ENCODE measurements at places on chromosomes 5 and 9.
A peak's percentile ranks its signal among the peaks of the same experiment; 100 is the strongest.

DNA sequence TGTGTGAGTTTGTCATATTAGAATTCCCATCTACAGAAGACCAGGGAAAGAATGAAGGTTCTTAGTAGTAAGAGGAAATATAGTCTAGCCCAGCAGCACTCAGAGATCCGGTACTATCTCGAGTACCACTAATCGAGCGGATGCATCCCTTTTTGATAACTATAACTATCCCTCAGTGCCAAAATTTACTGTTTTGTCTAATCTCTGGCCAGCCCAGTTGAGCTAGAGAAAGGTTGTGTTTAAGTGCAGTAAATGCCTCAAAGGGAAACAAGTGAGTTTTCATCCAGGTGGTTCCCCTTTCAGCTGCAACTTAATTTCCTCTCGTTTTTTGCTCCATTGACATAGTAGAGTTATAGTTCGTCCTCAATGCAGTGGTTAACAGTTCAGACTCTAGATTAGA is 146.7 kb downstream of the GPBP1 start:
- no peak for DNase-seq

- no peak for DNase-seq
Observed at GRCh38 chr5:77230727-77231470, 20.4 kb downstream of the PDE8B start.

GRCh38 chr5:77463905-77464304 is 28.2 kb downstream of the WDR41 start:
- no peak for DNase-seq

GRCh38 chr9:132802121-132802795 is 75.8 kb downstream of the AK8 start:
- no peak for DNase-seq

DNA sequence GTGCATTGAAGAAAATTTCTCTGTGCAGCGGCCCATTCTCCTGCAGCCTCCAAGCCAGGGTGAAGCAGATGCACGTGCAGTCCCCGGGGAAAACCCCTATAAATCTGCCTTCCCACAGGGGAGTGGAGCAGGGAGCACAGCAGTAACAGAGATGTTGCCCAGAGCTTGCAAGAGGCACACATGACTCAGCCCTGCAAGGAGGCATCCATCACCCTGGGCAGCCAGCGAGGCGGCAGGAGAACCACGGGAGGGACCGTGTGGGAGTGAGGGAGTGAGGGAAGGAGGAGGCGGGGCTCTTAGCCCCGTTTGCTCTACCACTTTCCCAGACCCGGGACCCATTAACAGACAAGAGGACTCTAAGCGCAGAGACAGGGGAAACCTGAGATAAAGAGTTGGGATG is 96.2 kb upstream of the ARAP3 start:
- peak; percentile 36 for DNase-seq

GRCh38 chr5:175849153-175849552 is 22.2 kb upstream of the CPLX2 start:
- DNase-seq = no peak

- DNase-seq = no peak
Observed at GRCh38 chr9:37336150-37336549, 86.3 kb upstream of the GRHPR start.

- DNase-seq = no peak
Observed at GRCh38 chr9:116308076-116308475, 154.5 kb downstream of the PAPPA start.

GRCh38 chr9:97714435-97714834 is 17.3 kb upstream of the XPA start:
- no peak for DNase-seq

GRCh38 chr5:133121080-133121479 is 69.3 kb downstream of the HSPA4 start:
- DNase-seq = no peak

GRCh38 chr5:175257847-175258194 is 186.2 kb downstream of the DRD1 start:
- DNase-seq = no peak

- DNase-seq = no peak
Observed at GRCh38 chr5:147336876-147337275, 102.0 kb downstream of the STK32A start.

- no peak for DNase-seq
Observed at GRCh38 chr5:109805472-109805871, 115.7 kb downstream of the MAN2A1 start.

- DNase-seq = no peak
Observed at GRCh38 chr5:131563434-131564228, 71.4 kb downstream of the RAPGEF6 start.

DNA sequence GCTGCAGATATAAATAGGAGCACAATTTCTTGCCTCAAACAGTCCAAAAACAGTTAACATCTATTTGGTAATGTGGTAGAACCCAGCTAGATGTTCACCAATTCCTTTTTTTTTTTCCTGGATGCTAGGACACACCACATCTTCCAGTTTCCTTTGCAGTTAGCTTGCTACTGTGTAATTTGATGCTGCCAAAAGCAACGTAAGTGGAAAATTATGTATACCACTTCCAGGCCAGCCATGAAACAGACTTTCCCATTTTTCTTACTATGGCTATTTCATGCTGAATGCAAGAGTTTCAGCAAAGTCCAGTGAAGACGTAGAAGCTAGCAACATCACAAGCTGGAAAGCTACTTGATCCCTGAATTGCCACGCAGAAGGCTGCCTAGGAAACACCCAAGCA is 667.2 kb downstream of the TLE1 start:
- DNase-seq = peak; percentile 21

- DNase-seq = no peak
Observed at GRCh38 chr5:139049780-139050179, 148.4 kb downstream of the SIL1 start.

DNA sequence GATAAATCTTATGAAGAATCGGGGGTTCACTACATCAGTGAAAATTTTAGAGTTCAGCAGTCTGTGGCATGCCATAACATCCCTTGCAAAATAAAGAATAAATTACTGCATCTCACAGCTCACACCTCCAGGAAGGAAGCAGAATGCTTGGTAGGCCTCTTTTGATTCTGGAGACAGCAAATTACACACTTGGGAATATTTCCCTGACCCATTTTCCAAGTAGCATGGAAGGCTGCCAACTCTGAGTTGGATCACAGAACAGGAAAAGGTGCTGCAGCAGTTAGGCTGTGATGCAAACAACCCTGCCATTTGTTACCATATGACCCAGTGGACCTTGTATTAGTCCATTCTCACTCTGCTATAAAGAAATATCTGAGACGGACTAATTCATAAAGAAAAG is 293.5 kb downstream of the ASTN2 start:
- DNase-seq = peak; percentile 13

GRCh38 chr5:74957906-74958305 is 91.7 kb upstream of the FAM169A start:
- no peak for DNase-seq

GRCh38 chr5:176779537-176779936 is 30.8 kb upstream of the UNC5A start:
- no peak for DNase-seq

DNA sequence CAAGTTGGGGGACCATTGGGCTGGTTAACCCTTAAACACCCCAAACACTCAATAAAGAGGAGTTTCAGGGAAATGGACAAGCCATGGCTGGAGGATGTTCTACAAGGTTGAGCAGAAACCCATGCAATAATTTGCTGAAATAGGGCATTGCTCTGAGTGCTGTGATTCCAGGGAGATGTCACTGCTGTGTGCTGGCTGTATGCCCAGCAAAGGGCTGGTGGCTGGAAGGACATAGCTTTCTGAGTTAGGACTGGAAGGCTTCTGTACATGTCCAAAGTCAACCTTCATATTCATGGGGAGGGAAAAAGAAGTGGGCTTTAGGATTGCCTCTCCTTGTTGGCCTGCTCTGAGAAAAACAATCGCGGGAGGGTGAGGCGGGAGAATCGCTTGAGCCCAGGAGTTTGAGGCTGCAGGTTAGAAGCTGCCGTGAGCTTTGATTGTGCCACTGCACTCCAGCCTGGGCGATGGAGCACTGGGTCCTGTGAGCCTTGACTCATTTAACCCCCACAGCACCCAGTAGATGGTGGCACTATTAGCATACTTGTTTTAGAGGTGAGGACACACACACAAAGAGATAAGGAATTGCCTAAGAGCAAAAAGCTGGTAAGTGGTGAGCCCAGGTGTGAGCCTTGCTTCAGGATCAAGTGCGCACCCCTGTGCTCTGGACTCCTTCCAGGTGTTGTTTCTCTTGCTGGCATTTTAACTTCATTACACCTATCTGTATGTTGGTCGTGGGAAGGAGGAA is 20.4 kb downstream of the IL12B start:
- DNase-seq = no peak

DNA sequence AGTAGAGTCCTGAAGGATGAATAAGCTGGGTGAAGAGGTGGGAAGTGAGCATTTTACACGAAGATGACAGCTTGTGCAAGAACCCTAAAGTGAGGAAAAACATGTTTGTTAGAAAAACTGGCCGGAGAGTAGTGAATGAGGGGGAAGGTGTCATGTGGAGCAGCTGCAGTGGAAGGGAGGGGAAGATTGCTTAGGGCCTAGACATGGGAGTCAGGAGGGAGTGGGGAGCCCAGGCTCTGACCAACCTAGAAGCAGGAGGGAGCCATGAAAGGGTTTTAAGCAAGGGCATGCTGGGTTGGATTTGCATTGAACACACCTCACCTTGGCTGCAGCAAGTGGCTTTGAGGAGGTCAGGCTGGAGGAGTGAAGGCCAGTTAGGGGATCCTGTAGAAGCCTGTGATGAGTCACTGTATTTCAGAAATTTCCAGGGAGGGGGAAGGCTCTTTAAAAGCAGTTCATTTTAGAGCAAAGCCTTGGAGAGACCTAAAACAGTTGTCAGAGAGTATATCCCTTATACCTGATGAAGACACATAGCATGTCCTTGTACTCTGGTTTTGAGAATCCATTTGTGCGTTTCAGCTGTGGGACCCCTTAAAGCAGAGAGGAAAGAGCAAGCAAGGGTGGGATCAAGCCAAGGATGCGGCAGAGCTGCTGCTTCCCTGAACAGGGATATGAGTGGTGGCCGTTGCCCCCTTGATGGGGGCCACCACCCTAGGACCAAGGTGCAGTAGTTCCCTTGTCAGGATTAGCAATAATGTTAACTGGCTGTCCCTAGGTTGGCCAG is 45.4 kb downstream of the ANGPTL2 start:
- DNase-seq = no peak

DNA sequence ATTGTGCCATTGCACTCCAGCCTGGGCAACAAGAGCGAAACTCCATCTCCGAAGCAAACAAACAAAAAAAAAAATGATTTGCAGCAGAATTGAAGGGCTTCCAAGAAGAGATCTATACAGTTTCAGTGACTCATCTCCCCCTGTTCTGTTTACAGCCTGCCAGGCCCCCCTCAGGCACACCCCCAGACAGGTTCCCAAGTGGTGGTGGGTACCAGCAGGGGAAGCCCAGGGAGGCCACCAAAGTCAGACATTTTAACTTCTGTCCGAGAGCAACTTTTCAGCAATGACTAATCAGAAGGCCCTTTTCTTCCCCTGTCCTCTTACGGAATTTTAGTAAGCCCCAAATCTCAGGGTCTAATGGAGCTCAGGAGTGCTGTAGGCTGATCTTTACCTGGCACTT is 98.7 kb downstream of the PAX5 start:
- no peak for DNase-seq

- DNase-seq = no peak
Observed at GRCh38 chr5:142222866-142223558, 101.8 kb downstream of the SPRY4 start.

DNA sequence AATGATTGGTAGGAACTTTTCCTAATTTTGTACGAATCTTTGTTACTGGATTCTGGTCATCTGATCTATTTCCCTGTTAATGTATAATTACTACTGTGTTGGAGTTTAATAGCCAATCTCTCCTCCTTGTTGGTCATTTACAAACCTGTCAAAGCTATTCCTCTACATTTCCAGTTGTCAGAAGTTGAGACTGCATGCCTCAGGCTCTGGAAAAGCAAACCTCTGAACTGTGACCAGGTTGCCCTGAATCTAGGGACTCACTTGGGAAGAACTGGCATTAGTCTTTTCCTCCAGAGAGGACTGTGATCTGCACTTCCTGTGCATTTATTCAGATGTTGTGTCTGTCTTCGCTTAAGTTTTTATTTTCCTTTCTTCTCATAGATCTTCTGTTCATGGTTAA is 16.1 kb downstream of the PDLIM4 start:
- DNase-seq = no peak

Measured in skeletal muscle cell (primary cell).